Chondrocyte (in vitro differentiated cells): ENCODE measurements at places on chromosomes 11 and 22.

DNA sequence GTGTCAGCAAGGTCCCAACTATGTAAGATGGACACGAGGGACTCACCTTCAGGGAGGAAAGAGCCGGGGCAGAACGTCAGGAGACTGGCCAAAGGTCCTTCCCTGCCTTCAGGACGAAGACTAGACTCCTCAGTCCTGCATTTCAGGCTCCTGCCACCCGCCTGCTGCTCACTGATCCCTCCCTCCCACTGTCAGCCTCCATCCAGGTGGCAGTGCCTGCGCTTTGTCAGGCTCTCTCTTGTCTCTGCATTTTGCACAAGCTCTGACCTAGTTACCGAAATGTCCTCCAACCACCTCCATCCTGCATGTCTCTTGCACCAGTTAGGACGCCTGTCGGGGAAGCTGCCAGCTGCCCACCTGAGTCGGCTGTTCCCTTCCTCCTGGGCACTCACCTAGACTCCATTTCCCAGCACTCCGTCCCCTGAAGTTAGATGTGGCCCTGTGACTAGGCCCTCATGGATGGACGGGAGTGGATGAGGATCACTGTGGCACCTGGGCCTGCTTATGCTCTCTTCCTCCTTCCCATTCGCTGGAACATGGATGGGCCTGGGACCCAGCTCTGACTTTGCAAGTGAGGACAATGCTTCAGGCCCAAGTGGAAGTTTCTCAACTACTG lies 8.0 kb downstream of the B3GNT6 start:
- no peak for DNase-seq
- peaks cover 19% of the 10 kb centered on the region for H3K27me3 ChIP-seq
- H3K27ac ChIP-seq = no peak overlapping the region
- H3K4me1 ChIP-seq = peaks cover 15% of the 10 kb centered on the region
- H3K36me3 ChIP-seq = peaks cover 2% of the 10 kb centered on the region

- no peak overlapping the region for H3K4me3 ChIP-seq
- DNase-seq = no peak
- H3K27ac ChIP-seq = no peak overlapping the region
- no peaks in the 10 kb centered on the region for H3K27me3 ChIP-seq
Measured at GRCh38 chr22:48627203-48627602, 1200.5 kb downstream of the BRD1 start.

DNA sequence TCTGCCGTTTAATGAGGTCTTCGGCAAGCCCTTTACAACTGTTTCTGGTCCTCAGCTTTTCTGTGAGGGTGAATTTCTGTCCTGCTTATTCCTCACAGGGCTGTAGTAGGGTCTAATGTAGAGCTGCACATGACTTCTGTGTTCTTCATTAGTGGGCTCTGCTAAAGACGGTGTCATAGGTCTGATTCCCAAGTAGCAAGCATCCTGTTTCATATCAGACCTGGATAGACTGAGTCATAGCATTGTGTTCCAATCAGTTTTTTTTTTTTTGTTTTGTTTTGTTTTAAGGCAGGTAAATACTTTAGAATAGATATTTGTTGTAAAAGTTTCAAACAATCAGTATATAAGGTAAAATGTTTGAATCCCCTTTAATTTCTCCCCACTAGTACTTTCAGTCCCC lies 35.4 kb downstream of the BIRC2 start:
- H3K27me3 ChIP-seq = no peaks in the 10 kb centered on the region
- no peak for DNase-seq
- H3K4me1 ChIP-seq = peaks cover 30% of the 10 kb centered on the region

DNA sequence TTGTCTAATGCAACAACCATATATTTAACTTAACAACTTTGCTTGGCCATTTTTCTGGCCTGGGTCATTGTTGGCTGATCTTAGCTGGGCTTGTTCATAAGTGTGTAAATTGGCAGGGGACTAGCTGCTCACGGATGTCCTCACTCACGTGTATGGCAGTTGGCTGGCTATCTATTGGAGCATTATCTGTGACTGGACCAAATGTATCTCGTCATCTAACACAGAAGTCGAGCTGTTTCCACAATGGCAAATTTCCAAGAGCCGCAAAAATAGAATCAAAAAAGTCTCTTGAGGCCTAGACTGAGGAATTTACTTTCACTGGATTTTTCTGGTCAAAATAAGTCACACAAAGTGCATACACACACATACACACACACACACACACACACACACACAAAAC lies 893.3 kb downstream of the FAM181B start:
- H3K4me3 ChIP-seq = no peak overlapping the region
- H3K27ac ChIP-seq = no peak overlapping the region
- H3K27me3 ChIP-seq = peaks cover 4% of the 10 kb centered on the region
- DNase-seq = no peak
- no peaks in the 10 kb centered on the region for H3K4me1 ChIP-seq
- no peaks in the 10 kb centered on the region for H3K36me3 ChIP-seq

DNA sequence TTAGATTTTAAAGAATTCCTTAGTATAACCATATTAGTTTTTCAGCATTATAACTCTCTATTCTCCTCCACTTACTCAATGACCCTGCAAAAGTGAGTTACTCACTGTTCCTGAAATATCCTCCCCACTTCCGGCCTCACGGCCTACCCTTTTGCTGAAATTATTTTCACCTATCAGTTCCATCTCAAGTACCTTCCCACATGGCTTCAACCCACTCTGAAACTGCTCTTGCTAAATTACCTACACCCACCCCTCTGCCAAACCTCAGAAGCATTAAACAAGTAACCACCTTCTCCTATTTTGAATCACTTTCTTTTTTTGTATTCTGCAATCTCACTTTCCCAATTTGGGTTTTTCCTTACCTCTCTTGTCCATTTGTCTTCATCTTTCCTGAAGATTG lies 37.7 kb downstream of the OR5P2 start:
- H3K27ac ChIP-seq = no peak overlapping the region
- DNase-seq = no peak
- no peaks in the 10 kb centered on the region for H3K36me3 ChIP-seq
- no peaks in the 10 kb centered on the region for H3K4me1 ChIP-seq
